HS-27A (cell line): ENCODE measurements at places on chromosomes 6 and 20.
A peak's percentile ranks its signal among the peaks of the same experiment; 100 is the strongest.

- DNase-seq = no peak
Measured at GRCh38 chr6:15881150-15881549, 218.3 kb upstream of the DTNBP1 start.

GRCh38 chr6:41705996-41706835 lies 29.2 kb downstream of the TFEB start:
- DNase-seq = peak; percentile 26

DNA sequence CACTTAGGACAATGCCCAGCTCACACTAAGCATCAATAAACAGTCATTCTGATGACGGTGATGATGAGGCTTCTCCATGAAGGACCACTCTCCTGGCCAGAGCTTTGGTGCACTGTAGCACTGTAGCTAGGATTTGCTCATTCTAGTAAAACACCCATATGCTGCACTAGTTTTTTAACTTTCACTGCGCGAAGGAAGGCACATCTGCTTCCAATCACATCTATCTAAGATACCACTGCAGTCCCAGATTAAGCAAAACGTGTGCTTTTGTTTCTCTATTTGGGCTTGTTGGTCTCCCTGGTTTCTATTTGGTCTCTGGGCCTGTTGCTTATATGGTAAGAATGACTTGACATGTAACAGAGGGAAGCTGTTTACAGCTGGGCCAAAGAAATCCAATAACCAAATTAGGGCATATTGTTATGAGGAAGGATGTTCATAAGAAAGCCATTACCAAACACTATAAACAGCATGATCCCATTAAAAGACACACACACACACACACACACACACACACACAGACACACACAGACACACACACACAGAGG lies 62.4 kb downstream of the FAM229B start:
- no peak for DNase-seq

- DNase-seq = no peak
Measured at GRCh38 chr6:162234631-162235030, 492.9 kb downstream of the PRKN start.

GRCh38 chr6:88165844-88166492 lies at the start of gene CNR1:
Gene CNR1 (minus strand): TSS chr6:88166347. CDS start chr6:88145274, 21,073 bp downstream.
- no peak for DNase-seq

GRCh38 chr6:154942770-154943169 lies 52.3 kb upstream of the TIAM2 start:
- DNase-seq = no peak

- no peak for DNase-seq
Measured at GRCh38 chr20:50867805-50868204, 63.4 kb downstream of the ADNP start.

- DNase-seq = no peak
Measured at GRCh38 chr6:80921861-80922460, 815.5 kb downstream of the BCKDHB start.
